ENCODE measurements at places on chromosomes 3 and 15.
A peak's percentile ranks its signal among the peaks of the same experiment; 100 is the strongest.

DNA sequence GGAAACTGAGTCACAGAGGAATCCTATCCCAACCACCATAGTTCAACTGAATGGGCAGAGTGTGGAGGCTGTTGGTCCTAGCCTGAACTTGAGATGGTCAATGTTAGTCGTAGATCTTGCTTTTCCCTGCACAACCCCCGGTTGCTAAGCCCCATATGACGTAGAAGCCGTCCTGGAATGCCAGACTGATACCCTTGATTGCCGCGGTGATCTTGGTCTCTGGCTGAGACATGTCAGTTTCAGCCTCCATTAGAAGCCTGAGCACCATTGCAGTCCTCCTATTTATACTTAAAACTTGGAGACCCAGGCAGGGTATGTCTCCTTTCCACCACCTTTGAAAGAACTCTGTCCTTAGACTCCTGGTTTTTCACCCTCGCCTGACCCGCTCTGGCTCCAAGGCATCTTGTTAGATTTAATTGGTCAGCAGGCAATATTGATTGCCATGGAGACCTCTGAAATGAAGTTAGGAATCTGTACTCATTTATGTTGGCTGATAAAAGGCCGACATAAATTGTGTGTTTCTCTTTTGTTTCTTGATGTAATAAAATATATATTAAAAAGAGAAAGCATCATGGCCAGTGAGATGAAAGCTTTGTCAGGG lies 53.4 kb downstream of the RPLP1 start:
- no peak for DNase-seq

GRCh38 chr3:21377071-21377769 lies 373.8 kb downstream of the ZNF385D start:
- DNase-seq, result no peak

- no peak for DNase-seq
These were observed 154.0 kb upstream of the PRICKLE2 start for GRCh38 chr3:64379221-64379620.

DNA sequence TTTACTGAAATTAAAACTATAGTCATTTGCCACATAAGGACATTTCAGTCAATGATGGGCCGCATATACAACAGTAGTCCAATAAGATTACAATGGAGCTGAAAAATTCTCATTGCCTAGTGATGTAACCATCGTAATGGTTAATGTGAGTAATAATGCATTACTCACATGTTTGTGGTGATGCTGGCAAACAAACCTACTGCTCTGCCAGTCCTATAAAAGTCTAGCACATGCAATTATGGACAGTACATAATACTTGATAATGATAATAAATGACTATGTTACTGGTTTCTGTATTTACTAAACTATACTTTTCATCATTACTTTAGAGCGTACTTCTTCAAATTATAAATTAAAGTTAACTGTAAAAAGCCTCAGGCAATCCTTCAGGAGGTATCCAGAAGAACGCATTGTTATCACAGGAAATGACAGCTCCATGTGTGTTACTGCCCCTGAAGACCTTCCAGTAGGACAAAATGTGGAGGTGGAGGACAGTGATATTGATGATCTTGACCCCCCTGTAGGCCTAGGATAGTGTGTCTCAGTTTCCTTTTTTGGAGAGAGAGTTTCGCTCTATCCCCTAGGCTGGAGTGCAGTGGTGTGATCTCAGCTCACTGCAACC lies 102.7 kb downstream of the ATP1B3 start:
- no peak for DNase-seq

GRCh38 chr15:85598718-85599398 lies 195.9 kb downstream of the KLHL25 start:
- no peak for DNase-seq

GRCh38 chr15:40045572-40046217 lies 6.7 kb upstream of the SRP14 start:
- no peak for DNase-seq

- no peak for DNase-seq
These were observed 34.6 kb upstream of the MTMR10 start for GRCh38 chr15:31025996-31026395.

GRCh38 chr3:27985369-27986035 lies 255.9 kb upstream of the CMC1 start:
- no peak for DNase-seq

GRCh38 chr3:63067999-63068645 lies 192.9 kb upstream of the CADPS start:
- DNase-seq, result peak; percentile 36

DNA sequence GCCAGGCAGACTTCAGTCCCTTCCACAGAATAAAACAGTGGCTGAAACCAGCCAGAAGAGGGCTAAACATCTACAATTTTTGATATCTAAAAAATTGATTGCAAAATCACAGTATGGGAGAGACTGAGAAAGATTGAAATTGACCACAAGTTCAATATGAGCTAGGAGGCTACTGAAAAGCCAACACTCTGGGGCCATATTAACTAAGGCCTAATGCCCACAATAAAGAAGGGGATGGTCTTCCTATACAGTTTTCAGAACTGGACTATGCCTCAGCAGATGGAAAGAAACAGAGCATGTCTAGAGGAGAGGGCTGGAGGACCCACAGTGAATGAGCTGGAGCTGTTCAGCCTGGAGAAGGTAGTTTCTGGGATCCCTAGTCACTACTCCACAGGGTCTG lies 53.2 kb downstream of the WNT7A start:
- no peak for DNase-seq

GRCh38 chr3:151085889-151086483 lies 522 bp downstream of the MED12L start:
- DNase-seq, result peak; percentile 35

- no peak for DNase-seq
These were observed 500.7 kb upstream of the ARRDC4 start for GRCh38 chr15:97459771-97460170.

DNA sequence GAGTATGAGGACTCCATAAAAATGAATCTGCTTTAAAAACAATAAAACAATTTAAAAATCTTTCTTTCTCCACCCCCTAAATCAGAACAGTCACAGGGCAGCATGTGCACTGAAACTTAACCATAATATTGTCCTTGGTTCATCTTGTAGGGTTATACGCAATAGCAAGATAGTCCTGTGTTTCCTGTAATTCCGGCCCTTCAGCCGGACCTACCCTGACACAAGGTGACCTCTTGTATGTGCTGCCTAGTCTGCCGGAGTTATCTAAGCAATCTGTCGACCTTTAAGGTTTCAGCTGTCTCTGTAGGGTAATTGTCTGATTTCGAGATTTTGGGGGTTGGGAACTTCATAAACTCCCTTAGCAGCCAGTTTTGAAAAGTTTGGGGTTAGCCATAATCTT lies 99.9 kb downstream of the DHX36 start:
- no peak for DNase-seq

GRCh38 chr15:28967066-28967465 lies 81.3 kb downstream of the APBA2 start:
- no peak for DNase-seq

GRCh38 chr3:144524531-144524930 lies 552.9 kb downstream of the DIPK2A start:
- no peak for DNase-seq

DNA sequence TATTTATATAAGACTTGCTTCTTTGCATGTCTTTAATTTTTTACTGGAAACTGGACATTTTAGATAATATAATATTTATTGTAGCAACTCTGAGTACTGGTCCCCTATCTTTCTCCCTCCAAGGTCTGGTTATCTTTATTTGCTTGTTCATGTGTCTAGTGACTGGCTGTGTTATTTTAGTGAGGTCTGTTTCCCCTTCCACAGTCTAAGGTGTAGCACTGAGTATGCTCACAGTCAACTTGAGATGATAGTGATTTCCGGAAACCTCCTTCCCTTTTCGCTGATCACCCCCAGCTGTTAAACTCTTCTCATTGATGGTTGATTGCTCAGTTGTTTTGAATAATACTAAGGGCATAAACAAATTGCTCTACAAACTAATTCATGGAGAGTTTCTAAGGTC lies 37.0 kb downstream of the PCNP start:
- DNase-seq, result no peak

DNA sequence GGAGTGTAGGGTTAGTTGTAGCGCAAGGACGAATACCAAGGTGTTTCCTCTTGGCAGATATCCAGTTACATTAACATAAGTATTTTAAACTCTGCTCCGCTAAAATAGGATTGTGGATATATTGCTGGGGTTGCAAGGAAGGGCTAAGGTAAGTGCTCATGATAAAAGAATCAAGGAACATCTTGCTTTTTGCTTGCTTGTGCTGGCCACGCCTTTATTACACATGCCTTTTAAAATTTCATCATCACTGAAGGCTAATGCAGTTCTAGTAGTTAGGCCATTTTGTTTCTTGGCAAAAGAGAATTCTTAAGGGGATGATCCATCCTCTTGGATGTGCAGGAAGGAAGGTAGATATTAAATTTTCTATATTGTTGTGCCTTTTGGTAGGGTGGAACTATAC lies 415.6 kb upstream of the TPM1 start:
- DNase-seq, result no peak

DNA sequence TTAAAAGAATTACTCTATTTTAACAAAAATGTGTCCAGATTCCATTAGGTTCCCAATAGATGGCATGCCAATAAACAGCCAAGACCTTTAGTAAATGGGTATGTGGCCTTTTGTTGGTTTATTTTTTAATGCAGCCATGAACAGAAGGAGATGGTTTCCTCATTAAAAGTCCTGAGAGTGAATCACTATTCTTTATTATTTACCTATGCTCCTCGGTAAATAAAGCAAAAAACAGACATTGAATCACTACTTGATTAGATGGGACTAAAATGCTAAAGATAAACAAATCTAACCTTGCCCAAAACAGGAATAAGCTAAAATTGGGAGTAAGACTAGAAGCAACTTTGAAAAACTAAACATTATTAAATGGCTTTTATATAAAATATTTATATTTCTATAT lies 94.2 kb downstream of the TNIK start:
- DNase-seq, result no peak

DNA sequence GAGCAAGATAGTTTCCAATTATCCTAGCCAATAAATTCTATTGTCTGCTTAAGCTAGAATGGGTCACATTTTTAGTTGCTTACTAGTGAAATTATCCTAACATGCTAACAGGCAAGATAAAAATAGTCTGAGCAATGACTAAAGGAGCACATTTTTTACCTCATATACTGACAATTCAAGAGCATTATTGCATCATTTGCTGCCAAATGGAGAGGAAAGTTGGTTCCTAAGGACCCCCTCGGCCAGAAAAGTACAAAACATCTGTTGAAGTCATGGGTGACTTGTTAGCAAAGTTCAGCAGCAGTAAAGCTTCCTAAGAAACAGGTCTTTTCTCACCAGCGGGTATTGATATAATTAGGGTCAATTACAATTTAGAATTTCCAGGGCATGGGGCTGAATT lies 1001.0 kb downstream of the FHIT start:
- DNase-seq, result no peak

DNA sequence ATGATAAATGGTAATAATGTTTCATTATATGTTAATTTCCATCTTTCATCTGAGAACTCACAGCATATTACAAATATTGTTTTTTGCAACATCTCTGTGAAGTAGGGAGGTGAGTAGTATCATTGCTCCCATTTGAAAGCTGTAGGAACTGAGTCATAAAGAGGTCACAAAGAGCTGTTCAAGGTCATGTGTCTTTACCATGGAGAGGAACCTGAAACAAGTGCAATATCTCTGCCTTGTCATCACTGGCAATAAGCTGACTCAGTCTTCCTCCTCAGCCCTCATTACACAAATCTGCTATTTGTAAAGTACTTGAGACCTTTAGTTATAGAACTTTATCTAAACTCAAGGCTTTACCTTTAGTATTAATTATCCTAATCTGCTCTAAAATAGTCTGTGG lies 4.4 kb upstream of the ATP13A4 start:
- no peak for DNase-seq

Data from activated naive CD4-positive, alpha-beta T cell treated with anti-CD3 and anti-CD28 coated beads, Interleukin-2, amount 10 ng/mL, durations not matched to agents 7 days and 5 days (primary cell).